Glutamatergic neuron (in vitro differentiated cells): ENCODE measurements at places on chromosomes 13 and 19.

DNA sequence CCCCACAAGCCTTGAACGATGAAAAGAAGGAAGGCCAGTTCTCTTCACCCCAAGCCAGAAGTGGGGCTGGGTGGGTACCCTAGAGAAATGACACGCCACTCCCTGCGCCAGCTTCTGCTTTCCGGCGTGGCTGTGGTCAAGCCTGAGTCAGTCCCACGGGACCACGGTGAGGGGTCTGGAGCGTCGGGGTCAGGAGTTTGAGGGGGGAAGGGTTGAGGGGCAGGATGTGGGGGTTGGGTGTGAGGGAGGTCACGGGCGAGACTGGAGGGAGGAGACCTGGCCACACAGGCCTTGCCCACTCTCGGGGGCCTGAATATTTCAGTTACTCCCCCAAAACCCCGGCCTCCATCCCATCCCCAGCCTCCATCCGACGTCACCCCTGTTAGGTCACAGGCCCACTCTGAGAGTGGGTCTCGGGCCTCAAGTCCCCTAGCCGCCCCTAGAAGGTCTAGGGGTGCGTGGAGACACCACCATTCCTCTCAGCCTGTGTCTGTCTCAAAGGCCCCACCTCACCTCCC, 500 bp upstream of the IFI30 start:
- no peak for DNase-seq

- DNase-seq, result no peak
These were observed 53.2 kb upstream of the RFC3 start for GRCh38 chr13:33764716-33765115.

- DNase-seq, result no peak
These were observed 185.3 kb upstream of the MIR17HG start for GRCh38 chr13:91162180-91162579.

- DNase-seq, result no peak
These were observed 113.4 kb upstream of the UQCRFS1 start for GRCh38 chr19:29326351-29326750.

DNA sequence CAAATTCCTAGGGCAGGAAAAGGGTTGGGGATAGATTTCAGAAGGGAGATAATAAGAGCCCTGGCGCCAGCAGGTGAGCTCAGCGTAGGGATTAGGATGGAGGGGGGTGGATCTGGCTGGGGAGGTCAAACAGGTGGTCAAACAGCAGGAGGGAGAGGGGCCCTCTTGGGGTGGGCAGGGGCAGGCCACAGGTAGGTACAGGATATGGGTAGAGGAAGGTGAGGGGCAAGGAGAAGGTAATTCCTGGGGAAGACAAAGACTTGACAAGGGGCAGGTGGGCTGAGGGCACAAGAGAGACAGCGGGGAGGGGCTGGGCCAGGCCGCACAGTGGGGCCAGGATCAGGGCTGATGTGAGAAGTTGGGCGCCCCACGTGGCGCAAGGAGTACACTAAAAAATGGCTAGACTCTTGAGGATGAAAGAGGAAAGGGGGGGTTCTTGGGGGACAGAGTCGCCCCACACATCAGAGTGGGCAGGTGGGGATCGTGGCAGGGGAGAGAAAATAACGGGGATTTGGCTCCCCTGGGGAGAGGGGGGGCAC, 713 bp downstream of the KRI1 start:
- peak; percentile 61 for DNase-seq

- no peak for DNase-seq
These were observed 9.3 kb downstream of the ZNF780A start for GRCh38 chr19:40081411-40081810.

DNA sequence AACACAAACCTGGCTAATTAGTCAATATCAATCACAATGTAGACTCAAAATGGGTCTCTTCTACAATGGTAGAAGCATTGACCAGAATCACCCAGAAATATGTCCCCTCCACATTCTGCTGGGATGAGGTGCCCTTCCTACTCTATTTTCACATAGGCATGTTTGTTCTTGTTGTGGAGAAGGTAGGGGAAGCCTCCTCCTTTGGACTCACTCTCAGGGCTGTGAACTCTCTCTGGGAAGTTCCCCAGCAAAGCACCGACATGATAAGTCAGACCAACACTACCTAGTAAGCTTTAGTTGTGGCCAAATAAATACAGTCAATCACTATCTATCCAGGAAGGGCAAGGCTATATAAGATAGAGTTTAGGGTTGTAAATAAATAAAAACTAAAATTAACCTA, 194.5 kb upstream of the UBL3 start:
- no peak for DNase-seq

GRCh38 chr19:4034048-4035017, 26.8 kb downstream of the PIAS4 start:
- DNase-seq, result no peak

- DNase-seq, result no peak
These were observed 59.1 kb downstream of the AKAP11 start for GRCh38 chr13:42331009-42331408.

DNA sequence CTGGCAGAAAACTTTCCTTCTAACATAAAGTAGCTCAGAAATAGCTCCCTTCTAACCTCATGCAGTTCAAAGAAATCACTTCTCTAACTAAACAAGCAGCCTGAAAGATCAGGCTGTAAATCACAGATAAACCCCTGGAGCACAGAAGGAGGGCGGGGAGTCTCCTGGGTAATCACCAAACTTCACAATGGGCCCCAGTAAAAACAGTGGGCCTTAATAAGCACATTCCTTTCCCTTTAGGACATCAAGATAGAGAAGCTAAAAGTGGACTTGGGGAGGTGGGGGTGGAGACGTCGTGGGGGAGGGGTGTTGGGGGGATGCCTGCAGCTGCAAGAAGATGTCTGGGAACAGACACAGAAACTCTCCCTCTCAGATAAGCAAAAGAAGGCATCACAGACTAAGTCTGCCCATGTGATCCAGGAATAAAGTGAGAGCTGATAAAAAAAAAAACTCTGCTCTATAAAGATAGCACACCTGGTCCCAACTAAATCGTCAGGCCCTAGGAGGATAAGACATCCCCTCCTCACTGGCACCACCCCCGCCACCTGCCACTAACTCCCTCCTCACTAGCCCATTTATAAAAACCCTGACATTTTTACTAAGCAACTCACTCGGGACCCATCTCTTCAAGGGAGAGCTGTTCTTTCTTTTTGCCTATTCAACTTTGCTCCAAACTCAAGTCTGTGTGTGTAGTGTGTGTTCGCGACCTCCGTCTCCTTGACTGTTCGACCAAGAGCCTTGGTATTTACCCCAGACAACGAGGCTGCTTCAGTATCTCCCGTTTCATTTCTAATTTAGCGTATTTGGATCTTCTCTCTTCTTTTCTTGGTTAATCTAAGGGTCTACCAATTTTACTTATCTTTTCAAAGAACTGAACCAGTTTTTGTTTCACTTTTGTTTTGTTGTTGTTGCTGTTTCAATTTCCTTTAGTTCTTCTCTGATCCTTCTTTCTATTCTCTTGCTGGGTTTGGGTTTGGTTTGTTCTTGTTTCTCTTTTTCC, 31.7 kb downstream of the DNAJC15 start:
- no peak for DNase-seq

DNA sequence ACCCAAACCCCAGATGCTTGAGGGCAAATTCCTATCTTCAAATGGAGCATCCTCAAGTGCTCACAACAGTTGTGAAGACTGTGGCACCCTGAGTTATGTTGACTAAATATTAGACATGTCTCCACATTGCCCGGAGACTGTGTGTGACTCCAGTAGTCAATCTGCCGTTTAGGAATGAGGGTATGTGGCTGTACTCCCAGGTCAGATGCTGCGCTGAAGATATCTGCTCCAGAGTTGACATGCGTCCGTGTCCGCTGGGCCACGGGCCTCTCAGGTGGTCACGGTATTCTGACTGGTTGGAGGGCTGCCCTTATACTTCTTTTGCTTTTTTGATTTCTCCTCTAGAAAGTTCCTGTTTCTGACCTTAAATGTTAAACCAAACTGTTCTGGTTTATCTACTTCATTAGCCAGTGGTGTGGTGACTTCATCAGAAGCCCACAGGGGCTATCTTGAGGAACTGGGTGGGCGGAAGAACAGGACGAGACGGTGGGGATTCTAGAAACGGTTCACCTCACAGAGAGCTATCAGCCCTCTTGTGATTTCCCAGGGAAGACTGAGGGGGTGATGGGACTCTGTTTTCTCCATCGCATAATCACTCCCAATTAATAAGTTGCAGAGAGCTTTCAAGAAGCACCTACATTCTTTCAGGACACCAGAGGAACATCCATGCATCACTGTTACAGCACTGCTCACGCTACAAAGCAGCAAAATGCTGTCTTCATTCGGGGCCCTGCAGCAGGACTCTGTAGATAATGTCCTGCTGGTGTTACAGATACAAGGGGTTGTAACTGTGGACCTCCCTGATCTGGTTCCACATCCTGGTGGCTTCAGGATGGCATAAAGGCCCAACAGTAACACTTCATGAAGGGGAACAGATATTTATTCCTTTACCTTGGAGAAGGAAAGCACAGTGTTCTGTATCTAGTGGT, 1.3 kb upstream of the LCP1 start:
- no peak for DNase-seq

DNA sequence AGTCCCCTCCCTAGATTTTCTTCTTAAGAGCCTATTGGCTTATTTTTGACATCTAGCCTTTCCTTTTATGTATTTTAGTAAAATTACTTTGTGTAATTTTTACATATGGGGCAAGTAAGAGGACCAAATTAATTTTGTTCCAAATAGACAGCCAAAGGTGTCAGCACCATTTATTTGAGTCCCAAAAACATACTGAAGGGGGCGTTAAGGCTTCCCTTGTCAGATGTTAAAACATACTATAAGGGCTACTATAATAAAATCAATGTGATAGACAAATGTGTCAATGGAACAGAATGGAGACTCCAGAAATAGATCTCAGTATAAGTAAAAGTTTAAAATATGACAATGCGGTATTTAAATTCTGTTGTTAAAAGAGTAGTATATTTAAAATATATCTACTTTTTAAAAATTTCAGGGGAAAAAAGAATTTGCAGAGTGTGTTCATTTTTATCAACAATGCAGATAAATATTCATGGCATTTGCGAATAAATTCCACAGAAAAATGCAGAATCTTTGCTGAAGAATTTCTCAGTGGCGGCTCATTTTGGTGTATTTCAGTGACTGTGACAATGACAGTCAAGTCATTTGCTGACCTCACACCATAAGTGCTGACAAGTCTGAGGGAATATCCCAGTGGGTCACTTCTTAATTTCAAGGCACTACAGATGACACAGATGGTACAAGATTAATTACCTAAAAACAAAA, 133.7 kb downstream of the MTUS2 start:
- no peak for DNase-seq

DNA sequence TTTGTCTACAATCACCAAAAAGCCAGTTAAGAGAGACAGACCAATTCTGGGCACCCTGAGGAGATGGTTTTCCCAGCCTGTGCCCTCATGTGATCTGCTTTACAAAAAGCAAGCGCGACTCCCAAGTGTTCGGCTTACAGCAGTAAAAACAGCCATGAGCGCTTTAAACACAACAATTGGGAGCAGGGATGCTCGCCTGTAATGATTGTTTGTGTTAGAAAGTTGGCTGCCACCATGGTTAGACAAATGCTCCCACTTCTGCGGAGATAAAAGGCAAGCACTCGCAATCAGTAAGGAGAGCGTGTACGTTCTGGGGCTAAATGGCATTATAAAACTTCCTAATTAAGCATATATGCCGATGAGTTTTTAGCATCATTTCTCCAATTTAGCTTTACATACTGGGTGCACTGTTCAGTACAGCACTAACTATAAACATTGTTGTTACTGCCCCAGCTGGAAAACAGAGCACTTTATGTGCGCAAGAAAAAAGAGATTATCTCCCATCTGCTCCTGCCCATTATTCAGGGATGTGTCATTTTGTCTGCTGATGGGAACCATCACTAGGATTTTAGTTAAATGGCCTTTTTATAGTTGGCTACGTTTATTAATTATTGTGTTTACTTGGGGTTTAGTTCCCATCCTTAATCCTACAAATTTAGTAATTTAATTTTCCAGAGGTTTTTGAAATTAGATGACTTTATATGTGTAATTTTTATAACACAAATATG, 309.3 kb upstream of the MAB21L1 start:
- DNase-seq, result no peak

DNA sequence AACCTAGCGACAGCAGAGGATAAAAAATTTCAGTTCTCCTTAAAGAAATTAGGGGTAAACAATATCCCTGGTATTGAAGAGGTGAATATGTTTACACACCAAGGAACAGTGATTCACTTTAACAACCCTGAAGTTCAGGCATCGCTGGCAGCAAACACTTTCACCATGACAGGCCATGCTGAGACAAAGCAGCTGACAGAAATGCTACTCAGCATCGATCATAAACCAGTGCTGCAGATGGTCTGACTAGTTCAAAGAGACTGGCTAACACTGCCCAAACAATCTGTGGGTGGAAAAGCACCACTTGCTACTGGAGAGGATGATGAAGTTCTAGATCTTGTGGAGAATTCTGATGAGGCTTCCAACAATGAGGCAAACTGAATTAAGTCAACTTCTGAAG, 19.9 kb upstream of the ACOD1 start:
- DNase-seq, result no peak

DNA sequence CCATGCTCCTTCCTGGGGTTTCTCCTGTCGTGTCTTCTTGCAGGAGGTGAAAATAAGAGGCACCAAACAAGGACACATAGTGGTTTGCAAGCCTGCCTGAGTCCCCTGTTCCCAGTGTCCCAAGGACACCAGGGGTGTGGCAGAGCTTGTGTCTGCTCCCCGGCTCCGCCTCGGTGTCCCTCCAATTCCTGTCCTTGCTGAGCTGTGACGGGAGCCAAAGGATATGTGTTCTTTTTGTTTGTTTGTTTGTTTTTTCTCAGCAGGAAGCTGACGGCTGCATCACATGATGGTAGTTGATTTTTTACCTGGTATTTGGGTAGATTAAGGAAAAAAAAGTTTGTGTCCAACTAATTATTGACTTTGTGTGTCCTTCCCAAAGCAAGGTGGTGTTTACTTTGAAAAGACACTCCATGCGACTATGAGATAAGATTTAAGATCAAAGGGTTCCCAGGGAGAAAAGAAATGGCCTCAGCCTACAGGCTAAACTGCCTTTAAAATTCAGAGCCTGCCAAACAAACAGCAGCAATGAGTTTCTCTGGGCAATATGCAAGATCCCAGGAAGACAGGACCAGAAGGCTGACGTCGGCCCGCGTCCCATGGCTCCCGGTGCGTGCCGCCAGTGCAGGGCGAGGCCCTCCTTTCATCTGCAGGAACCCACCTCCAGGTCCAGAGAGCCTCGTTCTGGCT, 50.8 kb upstream of the XPO4 start:
- DNase-seq, result no peak

- DNase-seq, result no peak
These were observed 63.1 kb downstream of the DLEU7 start for GRCh38 chr13:50780201-50781015.

DNA sequence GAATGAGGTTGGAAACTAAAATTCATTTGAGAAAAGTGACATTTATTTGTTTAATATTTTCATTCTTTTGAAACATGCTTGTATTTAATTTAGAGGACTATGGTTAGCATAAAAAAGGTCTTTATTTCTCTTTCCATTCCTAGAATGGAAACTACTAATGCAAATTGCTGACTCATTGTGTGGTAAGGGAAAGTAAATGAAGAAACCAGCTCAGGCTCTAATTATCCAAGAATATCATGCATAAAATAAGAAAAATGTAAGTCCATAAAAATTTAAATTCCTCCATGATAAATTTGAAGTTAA, 777.0 kb upstream of the SLITRK1 start:
- no peak for DNase-seq
